ENCODE measurements at places on chromosomes 7 and 10. TPM values are rescaled to one million over a fixed set of nuclear protein-coding genes. Genes with fewer than 3 reads are reported as not detected.

HOXA7 gene
- total RNA-seq, result 4.8 TPM

STX1A gene
- 3.6 TPM for total RNA-seq

LRRN3 gene
- 2.7 TPM for total RNA-seq

CNPY1 gene
- not detected for total RNA-seq

GLI3 gene
- 13.4 TPM for total RNA-seq

Measured in omental fat pad (tissue), 4 donors.